ENCODE measurements at places on chromosomes 3 and 15. TPM values are rescaled to one million over a fixed set of nuclear protein-coding genes. Genes with fewer than 3 reads are reported as not detected.

Gene APH1B
- total RNA-seq = 5.6 TPM

Gene THSD4
- total RNA-seq = 172 TPM

Gene CACNA1D
- 0.51 TPM for total RNA-seq

Gene GPR160
- 1.1 TPM for total RNA-seq

Gene CHRM5
- total RNA-seq = not detected

Gene CHMP2B
- 35.4 TPM for total RNA-seq

Gene CTXND1
- 5.9 TPM for total RNA-seq

Gene ZNF662
- total RNA-seq = 6.1 TPM

Gene FETUB
- not detected for total RNA-seq

Gene USP8
- total RNA-seq = 43.5 TPM

Gene USP50
- total RNA-seq = not detected

Gene UPK1B
- not detected for total RNA-seq

Gene TMED3
- total RNA-seq = 14.8 TPM

Gene RTP1
- not detected for total RNA-seq

Gene SPINK8
- total RNA-seq = not detected

Gene TLR9
- 0.12 TPM for total RNA-seq

Gene CFAP92
- 0.15 TPM for total RNA-seq

Gene CFAP20DC
- not detected for total RNA-seq

Gene VGLL4
- 38.3 TPM for total RNA-seq

Gene ITIH1
- total RNA-seq = not detected

Gene HTR3C
- total RNA-seq = not detected

Gene TRAT1
- 0.50 TPM for total RNA-seq

Gene CD80
- total RNA-seq = 0.12 TPM

Gene TMEM45A
- total RNA-seq = 7.4 TPM

Gene STAC
- 0.22 TPM for total RNA-seq

Gene KPNA1
- 121 TPM for total RNA-seq

Gene TMEM212
- total RNA-seq = not detected

Gene CLRN1
- total RNA-seq = not detected

Gene C15orf61
- total RNA-seq = 14.2 TPM

Gene RAB6B
- total RNA-seq = 41.9 TPM

Gene SCN11A
- total RNA-seq = not detected

Gene FEZF2
- not detected for total RNA-seq

Gene CEMIP
- 0.04 TPM for total RNA-seq

Gene P2RY1
- total RNA-seq = 4.2 TPM

Gene PLA2G4E
- total RNA-seq = not detected

Gene ZBBX
- not detected for total RNA-seq

Gene PSMA4
- 127 TPM for total RNA-seq

Gene CYP11A1
- 0.60 TPM for total RNA-seq

Gene TMEM158
- 0.32 TPM for total RNA-seq

Gene GOLGA8S
- total RNA-seq = 0.42 TPM

Gene HRG
- not detected for total RNA-seq

Gene PLOD2
- total RNA-seq = 16.0 TPM

Gene GP5
- total RNA-seq = 0.21 TPM

Gene TUSC7
- not detected for total RNA-seq

Gene IL16
- total RNA-seq = 3.8 TPM

Gene OR5K2
- total RNA-seq = not detected

Gene AHSG
- not detected for total RNA-seq

Gene HTR3E
- total RNA-seq = not detected

Gene MAGEL2
- total RNA-seq = 0.11 TPM

Gene SAMMSON
- not detected for total RNA-seq

Gene DUOXA2
- total RNA-seq = not detected

Gene ADCY5
- 202 TPM for total RNA-seq

Gene SPG21
- 56.6 TPM for total RNA-seq

Gene PATL2
- 8.6 TPM for total RNA-seq

Gene ABI3BP
- total RNA-seq = 32.9 TPM

Gene RNU5B-1
- not detected for total RNA-seq

Gene PLIN1
- 0.87 TPM for total RNA-seq

Gene SAXO2
- 2.8 TPM for total RNA-seq

Gene TNFSF10
- 21.9 TPM for total RNA-seq
